BJ (cell line): ENCODE measurements at places on chromosomes 3 and 15. TPM values are rescaled to one million over a fixed set of nuclear protein-coding genes. Genes with fewer than 3 reads are reported as not detected.

The ETFA gene
- polyA plus RNA-seq: 113 and 173 TPM in 2 replicates

The GHRL gene
- polyA plus RNA-seq: not detected in 2 replicates

DNA sequence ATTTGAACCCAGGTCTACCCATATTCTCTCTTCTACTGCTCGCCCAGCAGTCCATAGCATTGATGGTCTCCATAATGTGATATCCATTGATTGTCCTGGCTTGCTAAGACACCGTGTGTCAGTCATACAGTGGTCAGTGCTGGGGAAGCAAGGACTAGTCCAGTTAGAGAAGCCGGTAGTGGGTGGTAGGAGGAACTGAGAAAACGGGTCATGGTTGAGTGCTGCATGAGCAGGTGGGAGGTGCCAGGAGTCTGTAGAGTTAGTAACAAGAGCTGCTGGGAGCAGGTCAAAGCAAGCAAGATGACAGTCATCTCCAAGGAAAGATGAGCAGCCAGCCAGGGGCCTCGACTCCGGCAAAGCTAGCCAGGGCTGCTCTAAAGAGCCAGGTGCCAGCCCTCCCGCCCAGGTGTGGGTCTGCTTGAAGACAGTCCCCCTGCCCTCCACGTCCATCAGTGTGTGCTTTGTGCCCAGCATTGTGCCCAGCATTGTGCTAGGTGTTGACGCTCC lies 29.5 kb upstream of the USP3 start:
- DNase-seq: no peak

- no peak for DNase-seq
Observed at GRCh38 chr3:124249038-124249437, 257.1 kb upstream of the ROPN1 start.

GRCh38 chr15:90055182-90055581 lies 47.1 kb downstream of the IDH2 start:
- DNase-seq: no peak
